Glutamatergic neuron (in vitro differentiated cells): ENCODE measurements at places on chromosomes 12 and 14. TPM values are rescaled to one million over a fixed set of nuclear protein-coding genes. Genes with fewer than 3 reads are reported as not detected.

- DNase-seq, result no peak
These were observed 34.7 kb downstream of the GPR19 start for GRCh38 chr12:12661086-12661856.

DNA sequence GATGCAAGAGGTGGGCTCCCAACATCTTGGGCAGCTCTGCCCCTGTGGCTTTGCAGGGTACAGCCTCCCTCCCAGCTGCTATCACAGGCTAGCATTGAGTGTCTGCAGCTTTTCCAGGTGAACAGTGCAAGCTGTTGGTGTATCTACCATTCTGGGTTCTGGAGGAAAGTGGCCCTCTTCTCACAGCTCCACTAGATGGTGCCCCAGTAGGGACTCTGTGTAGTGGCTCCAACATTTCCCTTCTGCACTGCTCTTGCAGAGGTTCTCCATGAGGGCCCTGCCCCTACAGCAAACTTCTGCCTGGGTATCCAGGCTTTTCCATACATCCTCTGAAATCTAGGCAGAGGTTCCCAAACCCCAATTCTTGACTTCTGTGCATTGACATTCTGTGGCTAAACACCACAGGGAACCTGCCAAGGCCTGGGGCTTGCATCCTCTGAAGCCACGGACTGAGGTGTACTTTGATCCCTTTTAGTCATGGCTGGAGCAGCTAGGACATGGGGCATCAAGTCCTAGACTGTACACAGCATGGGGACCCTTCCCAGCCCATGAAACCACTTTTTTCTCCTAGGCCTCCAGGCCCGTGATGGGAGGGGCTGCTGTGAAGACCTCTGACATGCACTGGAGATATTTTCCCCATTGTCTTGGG lies 24.0 kb upstream of the SLC38A1 start:
- DNase-seq, result no peak

GRCh38 chr12:82474798-82475184 lies 116.5 kb downstream of the METTL25 start:
- no peak for DNase-seq

DNA sequence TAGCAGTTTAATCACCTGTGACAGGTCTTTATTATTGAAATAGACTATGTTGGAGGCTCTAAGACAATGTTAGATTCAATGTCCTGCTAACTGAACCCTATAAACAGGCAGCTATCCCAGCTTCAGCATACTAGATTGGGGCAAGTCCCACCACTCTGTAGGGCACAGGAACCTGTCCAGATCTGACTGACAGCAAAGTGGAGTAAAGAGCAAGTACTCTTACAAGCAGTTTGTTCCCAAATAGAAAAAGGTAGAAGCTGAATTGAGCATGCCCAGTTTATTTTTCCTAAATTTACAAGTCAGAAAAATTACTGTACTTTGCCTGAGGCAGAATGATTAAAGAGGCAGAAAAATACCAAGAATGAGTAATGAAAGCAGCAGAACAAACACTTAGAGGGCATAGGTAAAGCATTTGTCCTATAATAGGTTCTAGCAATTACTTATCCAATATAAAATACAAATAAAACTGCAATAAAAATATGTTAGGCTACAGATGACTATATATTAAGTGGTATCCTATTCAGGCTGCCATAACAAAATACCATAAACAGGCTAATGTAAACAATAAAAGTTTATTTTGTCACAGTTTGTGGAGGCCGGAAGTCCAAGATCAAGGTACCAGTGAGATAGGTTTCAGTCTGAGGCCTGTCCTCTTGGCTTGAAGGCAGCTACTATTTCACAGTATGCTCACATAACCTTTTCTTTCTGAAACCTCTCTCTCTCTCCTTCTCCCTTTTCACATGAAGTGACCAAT lies 868.2 kb downstream of the C12orf50 start:
- DNase-seq, result no peak

DNA sequence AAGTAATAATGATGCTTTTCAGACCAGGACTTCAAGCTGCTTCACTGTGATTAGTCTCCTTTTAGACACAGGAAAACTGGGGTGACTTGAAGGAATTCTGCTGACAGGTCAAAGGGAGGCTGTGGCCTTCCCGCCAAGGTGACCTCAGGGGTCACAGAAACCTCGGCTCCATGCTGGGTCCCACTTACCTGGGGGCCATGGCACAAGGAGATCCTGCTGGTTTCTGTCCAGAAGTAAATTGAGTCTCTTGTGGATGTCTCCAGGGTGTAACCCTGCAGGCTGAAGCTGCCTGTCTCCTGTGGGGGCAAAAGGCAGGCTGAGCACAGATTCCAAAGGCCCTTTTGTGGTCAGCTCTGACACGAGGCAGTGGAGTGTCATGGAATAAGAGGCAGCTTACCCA lies 138.7 kb upstream of the MED13L start:
- no peak for DNase-seq

- DNase-seq, result no peak
These were observed 152.2 kb downstream of the SLC15A4 start for GRCh38 chr12:128671528-128672042.

- no peak for DNase-seq
These were observed 240.8 kb downstream of the DACT1 start for GRCh38 chr14:58878439-58879139.

DNA sequence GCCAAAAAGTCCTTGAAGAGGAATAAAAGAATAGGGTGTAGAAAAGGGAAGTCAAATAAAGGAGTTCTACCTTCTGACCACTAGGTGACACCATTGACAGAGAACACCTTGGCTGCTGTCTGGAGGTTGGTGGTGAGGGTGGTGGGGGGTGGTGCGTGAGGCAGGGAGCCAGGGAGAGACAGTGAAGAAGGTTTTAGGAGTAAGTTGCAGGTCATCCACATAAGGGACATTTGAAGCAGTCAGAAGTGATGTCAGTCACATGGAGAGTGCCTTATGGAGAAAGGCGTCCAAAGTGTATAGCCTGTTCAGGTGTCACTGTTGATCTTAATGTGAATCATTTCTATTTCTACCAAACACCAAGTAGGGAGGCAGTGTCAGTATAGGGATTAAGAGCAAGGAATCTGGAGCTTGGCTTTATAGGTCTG lies 279.3 kb upstream of the DDHD1 start:
- peak; percentile 40 for DNase-seq

DNA sequence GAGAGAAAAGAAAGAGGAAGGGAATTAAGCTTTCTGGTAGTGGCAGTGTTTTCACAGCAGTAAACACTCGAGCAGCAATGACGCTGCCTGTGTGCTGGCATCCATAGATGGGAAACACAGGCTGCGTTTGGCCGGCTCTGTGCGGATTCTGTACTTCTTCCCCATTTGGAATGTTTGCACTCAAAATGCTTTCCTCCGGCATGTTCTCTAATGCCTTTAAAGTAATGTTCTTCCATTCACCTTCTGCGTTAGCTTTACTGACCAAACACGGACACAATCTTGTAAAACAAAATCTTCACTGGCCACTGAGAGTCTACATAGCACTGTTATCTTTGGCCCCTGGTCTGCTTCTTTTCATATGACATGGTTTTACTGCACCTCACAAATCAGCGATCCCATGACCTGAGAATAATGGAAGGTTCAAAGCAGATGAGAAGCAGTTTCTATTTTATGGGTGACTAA lies 31.4 kb downstream of the DCP1B start:
- DNase-seq, result no peak

DNA sequence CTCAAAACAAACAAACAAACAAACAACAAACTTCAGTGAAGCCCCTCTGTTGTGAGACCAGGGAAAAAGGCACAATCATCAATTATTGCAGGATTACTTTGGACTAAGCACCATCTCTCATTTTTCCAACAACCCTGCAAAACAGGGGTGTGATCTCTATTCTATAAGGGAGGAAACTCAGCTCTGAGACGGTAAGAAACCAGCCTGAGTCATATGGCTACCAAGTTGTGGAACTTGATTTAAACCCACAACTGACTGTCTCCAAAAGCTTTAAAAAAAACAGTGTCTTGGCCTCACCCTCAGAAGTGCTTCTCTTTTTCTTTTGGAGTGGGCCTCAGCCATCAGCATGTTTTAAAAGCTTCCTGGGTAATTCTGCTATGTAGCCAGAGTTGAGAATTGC lies 49.8 kb downstream of the RIN3 start:
- no peak for DNase-seq

DNA sequence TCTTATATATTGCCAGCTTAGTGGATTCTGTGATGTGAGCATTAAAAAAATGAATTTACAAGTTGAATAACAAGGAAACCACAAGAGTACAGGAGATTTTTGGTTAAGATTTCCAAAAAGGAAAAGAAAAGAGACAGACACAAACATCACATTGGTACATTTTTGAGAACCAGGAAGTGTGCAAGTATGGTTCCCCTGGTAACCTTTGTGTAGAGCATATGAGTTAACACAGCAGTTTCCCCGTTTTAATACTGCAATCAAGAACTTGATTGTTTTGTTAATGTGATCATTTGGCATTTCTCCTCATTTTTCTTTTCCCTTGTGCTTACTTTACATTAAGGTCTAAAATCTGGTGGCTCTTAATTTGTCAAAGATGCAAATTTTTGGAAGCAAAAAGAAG lies 490.4 kb upstream of the ATP2B1 start:
- no peak for DNase-seq

- DNase-seq, result no peak
These were observed 22.4 kb downstream of the ARG2 start for GRCh38 chr14:67641902-67642749.

- DNase-seq, result no peak
These were observed 602 bp downstream of the CHFR start for GRCh38 chr12:132886529-132887477.

DNA sequence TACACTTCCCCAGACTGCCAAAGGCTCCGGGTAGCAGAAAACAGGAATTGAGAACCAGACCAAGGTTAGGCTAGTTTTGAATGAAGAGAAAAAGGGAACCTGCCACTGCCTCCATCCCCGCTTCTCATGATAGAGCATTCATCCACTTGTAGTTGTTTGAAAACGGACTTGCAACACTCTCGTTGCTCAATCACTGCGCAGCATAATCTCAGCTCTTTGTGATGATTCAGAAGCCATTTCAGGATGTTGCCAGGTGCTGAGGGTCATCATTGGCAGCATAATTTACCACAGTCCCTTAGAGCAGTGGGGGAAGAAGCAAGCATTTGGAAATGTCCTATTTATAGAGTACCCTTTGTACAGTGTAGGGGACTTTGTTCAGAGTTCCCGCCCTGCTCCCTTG lies 25.6 kb downstream of the KCNK13 start:
- no peak for DNase-seq

DNA sequence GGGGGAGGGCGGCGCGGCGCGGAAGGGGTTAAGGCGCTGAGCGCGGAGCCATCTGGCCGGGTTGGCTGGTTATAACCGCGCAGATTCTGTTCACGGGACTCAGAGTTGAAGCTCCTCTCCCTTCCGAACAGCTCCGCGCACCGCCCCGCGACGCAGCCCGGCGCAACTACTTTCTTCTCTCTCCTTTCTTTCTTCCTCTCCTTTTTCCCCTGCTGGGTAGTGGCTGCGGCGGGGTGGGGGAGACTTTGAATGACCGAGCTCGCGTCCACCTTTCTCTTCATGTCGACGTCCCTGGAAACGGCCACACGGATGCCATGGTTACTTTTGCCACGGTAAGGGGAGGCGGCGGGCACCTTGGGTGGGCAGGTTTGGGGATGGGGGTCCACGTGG lies at the start of gene NTF3:
NTF3 (plus strand) TSS at position 98 of the 390 bp plus-strand sequence; CDS start at position 315, 217 bp downstream.
- DNase-seq, result peak; percentile 53

DNA sequence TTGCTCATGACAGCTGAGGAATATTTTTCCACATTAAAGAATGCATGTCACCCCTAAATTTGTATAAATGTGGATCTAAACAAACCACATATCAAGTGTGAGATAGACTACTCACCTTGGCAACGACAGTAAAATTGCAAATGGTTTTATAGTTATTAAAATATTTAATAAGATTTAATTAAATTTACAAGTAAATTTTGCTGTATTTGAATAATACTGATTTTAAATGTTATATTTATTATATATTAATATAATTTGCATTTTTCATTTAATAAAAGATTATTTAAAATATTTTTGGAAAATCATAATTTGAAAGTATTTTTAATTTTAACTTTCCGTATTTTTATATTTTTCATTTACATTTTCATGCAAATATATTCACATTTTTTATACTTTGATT lies 53.4 kb downstream of the SERPINA3 start:
- no peak for DNase-seq

DNA sequence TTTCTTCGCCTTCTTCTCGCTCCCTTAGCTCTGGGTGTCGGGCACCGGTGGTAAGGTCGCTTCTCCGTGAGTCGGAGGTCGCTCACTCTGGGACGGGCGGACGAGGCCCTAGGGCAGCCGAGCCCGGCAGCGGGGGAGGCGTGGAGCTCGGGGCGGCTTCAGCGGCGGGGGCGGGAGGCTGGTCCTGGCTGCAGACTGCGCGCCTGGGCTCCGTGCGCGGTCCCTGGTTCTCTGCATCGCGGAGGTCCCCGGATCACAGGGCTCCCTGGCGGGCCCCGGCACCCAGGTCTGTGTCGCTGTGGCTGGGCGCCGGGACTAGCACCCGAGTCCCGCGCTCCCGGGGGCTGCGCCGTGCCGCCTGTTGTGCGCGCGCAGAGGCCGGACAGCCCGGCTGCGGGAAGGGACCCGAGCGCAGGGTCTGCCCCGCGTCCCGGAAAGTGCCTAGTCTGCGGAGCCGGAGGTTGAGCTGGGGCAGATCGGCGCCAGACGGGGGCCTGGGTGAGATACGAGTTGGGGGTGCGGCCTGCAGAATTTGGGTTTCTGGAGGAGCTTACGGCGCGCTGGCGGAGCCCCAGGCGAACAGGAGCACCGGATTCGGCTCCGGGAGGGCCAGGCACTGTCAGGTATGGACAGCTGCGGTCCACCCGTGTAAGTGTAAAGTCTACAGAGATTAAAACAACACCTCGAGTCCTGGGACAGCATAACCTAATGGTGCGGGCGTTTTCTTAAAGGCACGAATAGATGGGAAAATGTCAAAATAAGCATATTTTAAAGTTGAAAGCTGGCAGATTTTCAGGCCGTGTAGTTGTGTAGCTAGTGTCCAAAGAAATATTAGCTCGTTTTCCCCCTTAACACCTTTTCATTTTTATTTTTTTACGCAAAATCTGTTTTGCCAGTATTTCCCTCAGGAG lies 713 bp downstream of the FRMD6 start:
- peak; percentile 70 for DNase-seq

DNA sequence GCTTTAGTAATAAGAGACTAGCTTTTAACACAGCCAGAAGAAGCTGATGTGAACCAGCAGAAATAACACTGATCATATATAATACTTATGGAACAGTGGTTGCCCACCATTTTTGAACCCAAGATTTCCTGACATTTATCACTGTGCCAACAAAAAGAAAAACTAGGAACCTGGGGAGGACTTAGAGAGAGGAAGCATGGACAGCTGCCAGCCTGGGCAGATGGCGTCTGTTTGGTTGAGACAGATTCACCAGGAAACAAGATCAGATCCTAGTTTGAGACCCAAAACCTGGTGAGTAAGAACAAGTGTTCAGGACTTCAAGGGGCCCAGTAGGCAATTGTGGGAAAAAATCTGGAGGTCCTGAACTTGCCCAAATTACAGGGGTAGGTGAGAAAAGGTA lies 95.3 kb downstream of the BICD1 start:
- no peak for DNase-seq

- DNase-seq, result peak; percentile 27
These were observed 4.7 kb upstream of the KRT79 start for GRCh38 chr12:52838609-52839435.

PLA2G1B gene
- not detected for total RNA-seq

SERPINA10 gene
- total RNA-seq, result not detected

TESPA1 gene
- total RNA-seq, result not detected

ARHGAP9 gene
- total RNA-seq, result 52.0 TPM

FLVCR2 gene
- not detected for total RNA-seq

RAB2B gene
- total RNA-seq, result 75.2 TPM

ADAM21 gene
- not detected for total RNA-seq

POTEM gene
- total RNA-seq, result not detected

KLRC3 gene
- total RNA-seq, result not detected
